ENCODE measurements at places on chromosomes 5 and 9.

DNA sequence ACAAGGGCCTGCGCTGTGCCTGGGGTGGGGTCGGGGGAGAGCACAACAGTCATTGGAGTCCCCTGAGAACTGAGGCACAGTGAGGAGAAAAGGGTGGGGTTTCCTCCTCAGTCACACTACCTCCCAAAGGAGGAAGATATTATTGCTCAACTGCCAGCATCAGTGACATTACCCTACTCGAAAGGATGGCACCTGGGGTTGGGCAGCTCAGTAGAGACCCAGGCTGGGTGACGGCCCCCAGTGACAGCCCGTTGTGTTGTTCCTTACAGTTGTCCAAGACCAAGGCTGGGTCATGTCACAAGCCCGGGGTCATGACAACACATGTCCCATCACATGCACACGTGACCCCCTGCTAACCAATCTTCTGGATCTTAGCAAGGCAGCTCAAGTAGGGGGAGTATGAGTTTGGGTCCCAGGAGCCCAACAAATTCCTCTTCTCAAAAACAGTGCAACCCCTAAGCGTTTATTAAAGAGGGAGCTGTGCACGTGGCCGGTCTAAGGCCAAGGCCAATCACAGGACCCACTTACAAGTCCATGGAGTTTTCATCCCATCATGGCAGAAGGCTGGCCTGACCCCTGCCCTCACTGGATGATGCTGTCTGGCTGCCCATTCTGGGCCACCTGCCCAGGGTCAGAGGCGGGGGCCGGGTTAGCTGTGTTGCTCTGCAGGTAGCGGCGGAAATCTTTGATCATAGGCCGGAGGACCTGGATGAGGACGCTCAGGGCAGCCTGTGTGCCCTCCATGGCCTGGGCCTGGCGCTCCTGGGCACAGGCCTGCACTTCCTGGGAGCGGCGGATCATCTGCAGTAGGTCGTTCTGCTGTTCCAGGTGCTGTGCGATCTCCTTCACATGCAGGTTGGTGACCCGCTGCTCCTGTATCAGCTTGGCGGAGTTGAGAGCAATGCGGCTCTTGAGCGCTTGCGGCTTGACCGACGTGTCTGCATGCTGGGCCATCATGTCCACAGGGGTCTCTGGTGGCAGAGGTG, 4.0 kb downstream of the NAIF1 start:
- DNase-seq, result no peak

DNA sequence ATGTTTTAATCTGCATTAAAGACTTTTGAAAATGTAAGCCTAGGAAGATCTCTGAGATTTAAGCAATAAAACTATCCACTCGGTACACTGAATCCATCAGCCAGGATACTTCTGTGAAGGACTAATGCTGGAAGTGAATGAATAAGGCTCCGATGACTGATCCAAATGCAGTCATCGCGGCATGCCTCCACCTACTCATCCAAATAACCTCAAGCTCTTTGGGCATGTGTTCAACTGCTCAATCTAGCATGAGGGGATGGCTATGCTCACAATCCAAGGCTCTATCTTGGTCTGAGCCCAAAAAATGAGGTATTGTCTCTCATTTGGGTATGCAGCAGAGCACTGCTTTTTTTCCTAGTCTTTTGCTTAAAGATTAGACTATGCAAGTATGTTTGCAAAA, 19.2 kb downstream of the MARCHF3 start:
- DNase-seq, result no peak

- no peak for DNase-seq
These were observed 33.6 kb downstream of the PRRT1B start for GRCh38 chr9:131578731-131579504.

DNA sequence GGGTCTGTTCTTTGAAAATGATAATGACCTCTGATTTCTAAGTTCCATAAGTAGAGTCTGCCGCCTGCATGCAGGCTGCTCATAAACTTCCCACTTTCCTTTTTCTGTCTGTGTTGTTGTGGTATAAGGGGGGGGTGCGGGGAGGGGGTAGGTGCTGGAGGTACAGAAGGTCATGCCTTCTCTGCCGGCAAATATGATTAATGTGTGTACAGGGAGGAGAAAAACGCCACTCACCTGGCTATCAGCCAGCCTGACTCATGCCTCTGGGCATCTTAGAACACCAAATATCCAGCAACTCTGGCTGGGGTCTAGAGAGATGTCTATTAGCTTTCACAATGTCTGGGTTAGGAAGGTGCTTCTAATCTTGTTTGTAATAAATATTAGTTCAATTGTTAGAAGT, 128.3 kb downstream of the EFNA5 start:
- no peak for DNase-seq

- no peak for DNase-seq
These were observed 214.7 kb downstream of the TRIO start for GRCh38 chr5:14357851-14358250.

DNA sequence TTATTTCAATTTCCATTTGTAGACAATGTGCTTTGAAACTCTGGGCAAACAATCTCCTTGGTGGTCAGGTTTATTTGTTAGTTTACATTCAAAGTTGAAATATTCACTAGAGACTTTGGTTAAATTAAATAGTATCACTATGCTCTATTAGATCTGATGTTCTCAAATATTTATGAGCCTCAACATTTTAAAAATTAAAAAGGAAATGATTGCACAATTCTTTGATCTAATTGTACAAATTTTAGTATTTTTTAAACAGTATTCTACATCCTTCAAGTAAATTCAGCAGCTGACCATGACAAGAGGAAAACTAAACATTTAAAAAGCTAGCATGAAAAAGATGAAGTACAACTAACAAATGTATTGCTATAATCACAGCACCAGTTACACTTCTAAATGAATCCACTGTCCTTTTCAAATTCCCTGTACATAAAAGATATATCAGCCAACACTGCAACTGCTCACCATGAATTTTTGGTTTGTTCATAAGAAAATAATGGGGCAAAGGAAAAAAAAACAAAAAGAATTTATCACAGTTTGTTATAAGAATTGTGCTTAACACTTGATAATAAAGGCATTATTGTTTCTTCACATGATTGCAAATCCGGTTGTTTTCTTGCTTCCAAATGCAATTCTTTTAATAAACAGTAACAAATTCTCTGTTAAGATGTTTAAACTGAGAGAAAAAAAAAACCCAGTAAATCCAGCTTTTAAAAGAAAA, 10.7 kb downstream of the SETD9 start:
- no peak for DNase-seq

DNA sequence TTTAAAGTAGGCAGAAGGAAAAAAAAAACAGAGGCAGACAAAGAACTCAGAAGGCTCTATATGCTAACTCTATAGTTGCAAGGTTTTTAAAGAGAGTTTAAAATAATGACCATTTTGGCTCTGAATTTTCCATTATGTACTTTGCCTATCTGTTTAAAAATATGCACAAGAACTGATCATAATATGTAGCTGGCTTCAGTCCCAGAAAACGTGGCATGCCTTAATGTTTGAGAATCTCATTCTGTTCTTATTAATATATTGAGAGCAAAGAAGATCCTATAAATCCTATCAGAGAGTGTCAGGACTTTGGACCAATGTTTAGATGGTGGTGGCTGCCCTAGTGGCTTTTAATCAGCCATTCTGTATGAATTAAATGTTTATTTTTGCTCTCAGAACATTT, 121.5 kb downstream of the JMY start:
- no peak for DNase-seq

- DNase-seq, result no peak
These were observed 108.2 kb downstream of the MPDZ start for GRCh38 chr9:13171261-13171660.

- no peak for DNase-seq
These were observed 62.8 kb downstream of the CDKN2A start for GRCh38 chr9:21931428-21931827.

GRCh38 chr9:124458441-124458840, 8.2 kb downstream of the ADGRD2 start:
- no peak for DNase-seq

GRCh38 chr5:157283434-157283833, 17.5 kb downstream of the CYFIP2 start:
- no peak for DNase-seq

DNA sequence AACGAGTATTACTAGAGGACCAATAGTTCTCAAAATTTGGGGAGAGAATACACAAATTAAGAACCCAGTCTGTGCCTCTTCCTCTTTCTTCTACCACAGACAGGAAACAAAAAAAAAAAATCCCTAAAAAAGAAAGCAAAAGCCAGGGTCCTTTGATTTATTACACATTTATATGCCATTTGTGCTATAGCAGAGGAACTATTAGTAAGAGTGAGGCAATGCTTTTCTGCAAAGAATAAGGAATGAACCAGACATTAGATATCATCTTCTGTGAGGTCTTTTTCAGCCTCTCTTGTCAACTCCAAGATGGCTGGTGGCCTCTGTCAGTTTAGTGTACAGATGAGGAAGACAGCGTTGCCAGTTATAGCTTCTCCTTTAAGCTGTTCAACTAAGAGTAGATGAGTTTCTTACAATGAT, 127.6 kb downstream of the RFX3 start:
- no peak for DNase-seq

GRCh38 chr5:128426090-128426534, 111.9 kb downstream of the FBN2 start:
- DNase-seq, result no peak

DNA sequence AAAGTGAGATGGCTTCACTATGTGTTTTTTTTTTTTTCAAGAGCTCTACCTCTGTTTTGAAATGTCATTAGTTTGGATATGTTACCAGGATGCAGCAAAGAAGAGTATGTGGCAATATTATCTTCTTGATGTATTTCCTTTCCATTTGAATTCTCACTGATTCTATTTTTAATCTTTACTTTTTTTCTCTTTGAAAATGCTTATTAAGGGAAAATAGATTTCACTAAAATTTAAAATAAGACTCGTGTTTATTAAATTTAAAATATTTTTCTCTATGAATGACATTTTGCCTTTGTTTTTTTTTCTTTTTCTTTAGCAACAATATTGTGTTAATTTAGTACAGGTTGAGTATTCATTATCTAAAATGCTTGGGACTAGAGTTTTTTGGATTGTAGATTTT, 29.2 kb downstream of the TENT2 start:
- no peak for DNase-seq

DNA sequence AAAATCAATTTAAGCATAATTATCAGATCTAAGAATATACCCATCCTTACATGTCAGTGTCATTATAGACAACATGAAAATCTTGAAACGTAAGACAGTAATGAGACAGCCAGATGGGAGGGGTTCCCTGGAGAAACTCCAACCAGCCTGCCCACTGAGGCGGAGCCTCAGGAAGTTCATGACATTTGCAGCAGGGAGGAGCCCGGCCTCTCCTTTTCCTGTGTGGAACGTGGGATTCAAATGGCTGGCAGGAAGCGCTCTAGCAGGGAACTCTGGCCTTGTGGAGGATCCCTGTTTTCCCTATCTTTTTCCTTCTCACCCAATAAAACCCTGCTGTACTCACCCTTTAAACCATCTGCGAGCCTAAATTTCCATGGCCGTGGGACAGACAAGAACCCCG, 176.6 kb upstream of the KCNN2 start:
- DNase-seq, result no peak

- no peak for DNase-seq
These were observed 593.3 kb downstream of the CDK5RAP2 start for GRCh38 chr9:119986713-119987112.

DNA sequence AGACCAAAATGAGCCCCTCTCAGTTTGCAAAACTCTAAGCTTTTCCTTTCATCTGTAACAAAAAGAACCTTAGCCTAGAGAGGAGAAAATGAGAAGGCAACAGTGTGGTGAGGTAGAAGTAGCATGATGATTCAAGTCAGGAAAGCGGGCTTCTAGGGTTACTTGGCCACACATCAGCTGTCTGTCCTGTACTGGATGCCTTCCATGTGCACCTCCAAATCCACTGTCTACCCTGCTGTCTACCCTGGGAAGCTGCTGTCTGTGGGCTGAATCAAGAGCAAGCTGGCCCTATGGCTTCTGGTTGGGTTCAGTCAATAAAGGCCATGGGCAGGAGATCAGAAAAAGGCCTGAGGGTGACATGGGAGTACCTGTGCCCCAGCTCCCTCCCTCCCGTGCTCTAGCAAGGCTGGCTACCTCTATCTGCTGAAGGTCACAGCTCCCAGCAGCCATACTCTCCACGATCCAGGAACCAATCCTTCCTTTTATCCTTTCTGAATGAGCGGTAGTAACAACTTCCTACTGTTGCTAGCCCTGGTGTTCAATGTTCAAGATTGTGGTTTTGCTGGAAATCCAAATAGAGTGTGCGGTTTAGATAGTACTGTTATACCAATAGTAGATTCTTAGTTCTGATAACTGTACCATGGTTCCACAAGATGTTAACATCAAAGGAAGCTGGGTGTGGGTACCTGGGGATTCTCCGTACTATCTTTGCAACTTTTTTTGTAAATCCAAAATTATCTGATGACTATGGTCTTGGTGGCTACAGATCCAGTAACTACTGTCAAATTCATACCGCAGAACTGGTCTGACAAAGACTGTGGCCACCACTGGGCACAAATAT, 191.0 kb downstream of the ESM1 start:
- DNase-seq, result no peak

- no peak for DNase-seq
These were observed 46.2 kb downstream of the PAX5 start for GRCh38 chr9:36987891-36988290.

GRCh38 chr9:122172131-122172530, 12.4 kb downstream of the MORN5 start:
- DNase-seq, result no peak

- peak; percentile 93 for DNase-seq
These were observed 136.5 kb upstream of the ABCA1 start for GRCh38 chr9:105064248-105065097.

DNA sequence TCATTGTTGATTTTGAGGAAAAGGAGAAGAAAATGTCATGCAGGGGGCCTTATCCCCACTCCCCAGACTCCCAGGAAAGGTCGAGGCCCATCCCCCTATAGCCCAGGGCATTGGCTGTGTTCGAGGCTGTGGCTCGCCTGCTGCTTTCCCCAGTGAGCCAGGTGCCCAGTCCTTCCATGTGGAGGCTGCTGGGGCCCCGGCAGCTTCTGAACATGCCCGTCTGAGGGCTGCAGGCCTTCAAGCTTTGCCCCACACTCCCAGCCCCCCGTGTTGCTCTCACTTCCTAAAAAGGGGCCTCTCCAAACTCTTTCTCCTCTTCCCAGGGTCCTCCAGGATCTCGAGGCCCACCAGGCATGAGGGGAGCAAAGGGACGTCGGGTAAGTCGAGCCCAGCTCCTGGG, 64.7 kb upstream of the ORM1 start:
- DNase-seq, result no peak

- no peak for DNase-seq
These were observed 22.3 kb upstream of the TBCA start for GRCh38 chr5:77798456-77798855.

- DNase-seq, result no peak
These were observed 35.4 kb upstream of the RICTOR start for GRCh38 chr5:39109606-39110005.
